ENCODE measurements at places on chromosomes 4 and X. TPM values are rescaled to one million over a fixed set of nuclear protein-coding genes. Genes with fewer than 3 reads are reported as not detected.

GPM6B gene
- total RNA-seq: 23.0 TPM

DCLK2 gene
- 0.78 TPM for total RNA-seq

ADH4 gene
- not detected for total RNA-seq

SSX2B gene
- total RNA-seq: not detected

FUNDC1 gene
- 12.4 TPM for total RNA-seq

FAM200B gene
- 28.6 TPM for total RNA-seq

GAGE12H gene
- total RNA-seq: not detected

MAML3 gene
- 6.0 TPM for total RNA-seq

LRP2BP gene
- total RNA-seq: 0.37 TPM

TCEAL7 gene
- 8.0 TPM for total RNA-seq

WDR45 gene
- 64.5 TPM for total RNA-seq

POU3F4 gene
- total RNA-seq: not detected

CHIC2 gene
- 52.4 TPM for total RNA-seq

ATP8A1 gene
- total RNA-seq: 2.1 TPM

POU4F2 gene
- not detected for total RNA-seq

CORIN gene
- total RNA-seq: 2.0 TPM

FGD1 gene
- total RNA-seq: 16.8 TPM

WFS1 gene
- 48.5 TPM for total RNA-seq

SYTL5 gene
- total RNA-seq: not detected

AMOT gene
- 1.3 TPM for total RNA-seq

GPR119 gene
- not detected for total RNA-seq

ARHGAP36 gene
- total RNA-seq: not detected

KLHL4 gene
- total RNA-seq: 2.7 TPM

YY2 gene
- total RNA-seq: 0.56 TPM

GRIA2 gene
- not detected for total RNA-seq

FOXR2 gene
- not detected for total RNA-seq

ZBED1 gene
- 29.9 TPM for total RNA-seq

POLN gene
- 3.1 TPM for total RNA-seq

MGAT4D gene
- total RNA-seq: not detected

FREM3 gene
- not detected for total RNA-seq

POF1B gene
- total RNA-seq: not detected

PRSS12 gene
- not detected for total RNA-seq

WNK3 gene
- 1.4 TPM for total RNA-seq

S100G gene
- total RNA-seq: not detected

CXCL3 gene
- total RNA-seq: 3.2 TPM

TMPRSS11B gene
- total RNA-seq: not detected

GPRASP1 gene
- 1.7 TPM for total RNA-seq

SHISA3 gene
- 71.1 TPM for total RNA-seq

ITIH6 gene
- total RNA-seq: not detected

NLGN4X gene
- total RNA-seq: 4.2 TPM

MAGEB10 gene
- not detected for total RNA-seq

SH3D19 gene
- total RNA-seq: 265 TPM

HSD17B13 gene
- total RNA-seq: not detected

XPNPEP2 gene
- 86.4 TPM for total RNA-seq

GLRA3 gene
- not detected for total RNA-seq

GLOD5 gene
- total RNA-seq: not detected

PAGE4 gene
- total RNA-seq: not detected

EMCN gene
- 1.4 TPM for total RNA-seq

USP27X gene
- 2.6 TPM for total RNA-seq

ARHGAP6 gene
- 58.0 TPM for total RNA-seq

NPY1R gene
- total RNA-seq: 0.12 TPM

NUDT9 gene
- 19.2 TPM for total RNA-seq

FGF2 gene
- 11.6 TPM for total RNA-seq

ALPK1 gene
- total RNA-seq: 8.5 TPM

PARM1 gene
- 1.8 TPM for total RNA-seq

HMGN5 gene
- total RNA-seq: 2.2 TPM

Measured in cardiac ventricle fibroblast (primary cell).